ENCODE measurements at places on chromosomes 6 and 20. TPM values are rescaled to one million over a fixed set of nuclear protein-coding genes. Genes with fewer than 3 reads are reported as not detected.

Gene BMP7
- total RNA-seq: 1.2 TPM

GRCh38 chr6:170385506-170385905 lies 78.9 kb downstream of the FAM120B start:
- no peaks in the 10 kb centered on the region for H3K4me1 ChIP-seq
- no peak overlapping the region for H3K27ac ChIP-seq
- H3K4me3 ChIP-seq: no peak overlapping the region
- H3K27me3 ChIP-seq: no peaks in the 10 kb centered on the region
- H3K36me3 ChIP-seq: peaks cover 30% of the 10 kb centered on the region
- no peak for DNase-seq

- no peak overlapping the region for H3K4me3 ChIP-seq
- no peak overlapping the region for H3K27ac ChIP-seq
- no peaks in the 10 kb centered on the region for H3K27me3 ChIP-seq
- no peaks in the 10 kb centered on the region for H3K36me3 ChIP-seq
- DNase-seq: no peak
Observed at GRCh38 chr6:92847988-92848387, 571.4 kb downstream of the EPHA7 start.

- no peaks in the 10 kb centered on the region for H3K4me1 ChIP-seq
- no peaks in the 10 kb centered on the region for H3K36me3 ChIP-seq
- no peak overlapping the region for H3K4me3 ChIP-seq
- DNase-seq: no peak
Observed at GRCh38 chr20:15487682-15488081, 1085.6 kb downstream of the KIF16B start.

GRCh38 chr6:161480421-161481155 lies 206.7 kb upstream of the AGPAT4 start:
- H3K4me1 ChIP-seq: peaks cover 11% of the 10 kb centered on the region
- H3K36me3 ChIP-seq: no peaks in the 10 kb centered on the region

Data from upper lobe of right lung (tissue), 1 donor.